Suppressor macrophage (primary cell): ENCODE measurements at places on chromosomes 12 and 14.

DNA sequence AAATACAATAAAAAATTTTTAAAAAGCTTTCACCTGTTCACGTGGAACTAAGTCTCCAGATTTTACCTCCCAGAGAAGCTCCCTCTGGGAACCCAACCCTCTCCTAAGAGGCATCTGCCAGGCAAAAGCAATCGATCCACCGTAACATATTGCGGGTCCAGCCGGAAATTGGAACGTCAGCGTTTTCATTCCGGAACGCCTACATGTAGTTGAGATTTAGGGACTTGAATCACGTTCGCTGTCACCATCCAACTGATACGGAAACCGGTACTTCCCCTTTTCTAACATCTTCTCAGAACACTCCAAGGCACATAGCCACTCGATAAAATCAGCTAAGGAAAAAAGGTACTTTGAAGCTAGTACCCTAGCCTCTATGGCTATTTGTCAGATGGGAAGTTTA is 70.3 kb downstream of the COX16 start:
- peak; percentile 33 for DNase-seq

DNA sequence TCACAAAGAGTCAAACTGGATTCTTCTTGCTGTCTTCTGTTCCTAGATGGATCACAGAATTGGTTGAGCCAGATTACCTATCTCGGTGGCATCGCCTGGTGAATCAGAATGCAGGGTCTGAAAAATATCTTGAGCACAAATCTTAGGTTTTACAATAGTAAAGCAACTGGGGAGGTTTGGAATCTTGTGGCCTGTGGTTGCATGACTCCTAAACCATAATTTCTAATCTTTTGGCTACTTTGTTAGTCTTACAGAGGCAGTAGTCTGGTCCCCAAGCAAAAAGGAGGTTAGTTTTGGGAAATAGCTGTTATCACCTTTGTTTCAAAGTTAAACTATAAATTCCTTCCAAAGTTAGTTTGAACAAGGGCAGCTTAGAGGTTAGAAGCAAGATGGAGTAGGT is 1488.5 kb upstream of the FLRT2 start:
- no peak for DNase-seq

DNA sequence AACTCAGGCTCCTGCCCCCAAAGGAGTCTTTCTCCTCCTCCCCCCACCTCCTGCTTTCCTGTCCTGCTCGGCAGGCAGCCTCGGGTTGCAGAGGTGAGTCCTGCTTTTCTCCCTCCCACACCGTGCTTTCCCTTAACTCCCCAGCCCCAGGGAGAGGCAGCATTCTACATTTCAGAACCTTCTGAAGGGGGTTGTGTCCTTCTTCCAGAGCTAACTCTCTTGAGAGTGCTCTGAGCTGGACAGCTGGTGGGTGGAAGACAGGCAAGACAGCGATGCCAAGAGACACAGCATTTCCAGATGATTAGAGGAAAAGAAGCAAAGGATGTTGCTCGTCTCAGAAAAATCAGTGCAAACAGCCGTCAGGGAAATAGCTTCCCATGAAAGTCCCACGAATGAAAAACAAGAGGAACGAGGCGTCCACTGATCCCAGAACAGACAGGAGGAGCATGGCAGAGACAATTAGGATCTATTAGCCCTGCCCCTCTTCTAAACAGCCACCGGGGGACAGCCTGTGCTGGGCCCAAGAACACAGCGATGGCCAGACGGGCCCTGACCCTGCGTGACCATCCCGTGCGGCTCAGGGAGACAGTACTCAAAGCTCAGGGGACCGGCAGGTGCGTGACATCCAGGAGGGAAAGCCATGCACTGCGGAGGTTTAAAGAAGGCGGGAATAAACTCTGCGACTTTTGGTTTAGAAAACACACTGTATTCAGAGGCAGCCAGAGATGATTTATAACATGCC is 216.5 kb upstream of the RTL1 start:
- DNase-seq, result peak; percentile 18

GRCh38 chr14:54649056-54649455 is 82.1 kb downstream of the SAMD4A start:
- peak; percentile 25 for DNase-seq

GRCh38 chr12:8823565-8824300 is 1.3 kb downstream of the A2ML1 start:
- no peak for DNase-seq

DNA sequence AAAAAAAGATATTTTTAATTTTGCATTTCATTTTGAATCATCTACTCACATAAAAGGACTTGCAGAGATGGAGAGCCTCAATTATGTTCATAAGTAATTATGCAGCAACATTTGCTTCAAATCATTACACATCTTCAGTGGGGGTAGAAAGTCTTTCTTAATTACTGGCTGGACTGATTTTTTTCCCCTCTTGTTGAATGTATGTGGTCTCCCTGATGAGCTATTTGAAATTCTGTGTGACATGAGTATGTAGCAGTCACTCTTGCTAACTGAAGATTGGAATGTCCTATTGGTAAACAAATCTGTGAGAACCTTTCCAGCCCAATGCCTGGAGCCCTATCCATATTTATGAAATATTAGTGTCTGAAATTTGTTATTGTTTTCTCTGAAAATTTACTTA is 139.8 kb downstream of the TMTC2 start:
- DNase-seq, result no peak

DNA sequence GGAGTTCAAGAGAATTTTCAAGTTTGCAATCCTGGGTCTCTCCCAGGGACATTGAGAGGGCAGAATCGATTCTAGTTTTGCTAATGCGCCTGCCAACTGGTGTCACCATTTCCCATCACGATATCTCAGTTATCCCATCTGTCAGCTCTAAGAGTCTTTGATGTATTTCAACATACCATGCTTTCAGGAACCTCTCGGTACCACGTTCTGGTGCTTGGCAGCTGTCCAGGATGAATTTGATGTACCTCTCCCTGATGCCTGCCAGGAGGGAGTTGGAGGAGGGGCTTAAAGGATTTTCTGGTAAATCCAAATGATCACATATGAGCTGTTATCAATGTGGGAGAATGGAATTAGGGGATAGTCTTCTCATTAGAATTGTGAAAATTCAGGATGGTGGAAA is 332.5 kb downstream of the RGS6 start:
- DNase-seq, result no peak

- DNase-seq, result no peak
These were observed 112.6 kb downstream of the RIMBP2 start for GRCh38 chr12:130603396-130603965.

DNA sequence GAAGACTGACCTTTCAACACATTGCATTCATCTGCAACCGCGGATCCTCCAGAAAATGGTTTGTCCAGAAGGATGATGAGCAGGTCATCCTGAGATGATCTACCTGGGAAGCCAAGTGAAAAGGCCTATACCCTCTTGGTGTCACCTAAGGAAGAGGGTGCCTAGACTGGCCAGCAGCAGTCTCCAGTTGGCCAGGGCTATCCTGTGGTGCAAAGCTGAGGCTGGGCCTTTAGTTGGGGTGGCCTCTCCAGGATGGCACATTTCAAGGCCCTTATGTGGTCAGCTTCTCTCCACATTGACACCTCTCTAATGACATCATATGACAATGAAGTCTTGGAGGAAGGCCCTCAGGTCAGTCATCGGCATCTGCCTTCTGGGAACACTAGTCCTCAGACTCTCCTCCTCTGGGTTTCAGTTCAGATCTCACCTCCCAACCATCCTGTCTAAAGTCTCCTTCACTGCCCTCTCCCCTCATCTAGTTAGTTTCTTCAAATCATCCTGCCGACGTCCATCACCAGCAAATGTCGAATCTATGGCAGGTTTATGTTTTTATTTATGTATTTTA is 3.3 kb upstream of the SLC22A17 start:
- DNase-seq, result no peak

GRCh38 chr12:113381220-113381619 is 22.5 kb downstream of the SDS start:
- DNase-seq, result no peak

- peak; percentile 55 for DNase-seq
These were observed 71.7 kb upstream of the RAP1B start for GRCh38 chr12:68538726-68539614.

GRCh38 chr12:103664626-103665025 is 77.6 kb downstream of the STAB2 start:
- DNase-seq, result no peak
